ENCODE measurements at places on chromosomes 12 and 14. TPM values are rescaled to one million over a fixed set of nuclear protein-coding genes. Genes with fewer than 3 reads are reported as not detected.
A peak's percentile ranks its signal among the peaks of the same experiment; 100 is the strongest.

GRCh38 chr12:104641862-104642261, 185.1 kb downstream of the CHST11 start:
- DNase-seq = no peak

DNA sequence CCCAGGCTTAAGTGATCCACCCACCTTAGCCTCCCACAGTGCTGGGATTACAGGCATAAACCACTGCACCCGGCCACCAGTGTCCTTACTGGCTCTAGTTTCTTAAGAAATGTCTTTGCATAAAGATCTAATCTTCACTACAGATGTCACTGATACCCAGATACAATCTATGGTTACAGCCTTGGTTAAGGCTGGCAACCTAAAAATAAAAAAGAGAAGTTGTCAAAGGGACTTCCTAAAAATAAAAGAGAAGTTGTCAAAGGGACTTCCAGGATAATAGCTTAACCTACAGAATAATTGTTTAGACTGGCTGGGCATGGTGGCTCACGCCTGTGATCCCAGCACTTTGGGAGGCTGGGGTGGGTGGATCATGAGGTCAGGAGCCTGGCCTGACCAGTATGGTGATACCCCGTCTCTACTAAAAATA, 27.6 kb downstream of the ETFBKMT start:
- no peak for DNase-seq

Gene MYO1H
- not detected for total RNA-seq

DNA sequence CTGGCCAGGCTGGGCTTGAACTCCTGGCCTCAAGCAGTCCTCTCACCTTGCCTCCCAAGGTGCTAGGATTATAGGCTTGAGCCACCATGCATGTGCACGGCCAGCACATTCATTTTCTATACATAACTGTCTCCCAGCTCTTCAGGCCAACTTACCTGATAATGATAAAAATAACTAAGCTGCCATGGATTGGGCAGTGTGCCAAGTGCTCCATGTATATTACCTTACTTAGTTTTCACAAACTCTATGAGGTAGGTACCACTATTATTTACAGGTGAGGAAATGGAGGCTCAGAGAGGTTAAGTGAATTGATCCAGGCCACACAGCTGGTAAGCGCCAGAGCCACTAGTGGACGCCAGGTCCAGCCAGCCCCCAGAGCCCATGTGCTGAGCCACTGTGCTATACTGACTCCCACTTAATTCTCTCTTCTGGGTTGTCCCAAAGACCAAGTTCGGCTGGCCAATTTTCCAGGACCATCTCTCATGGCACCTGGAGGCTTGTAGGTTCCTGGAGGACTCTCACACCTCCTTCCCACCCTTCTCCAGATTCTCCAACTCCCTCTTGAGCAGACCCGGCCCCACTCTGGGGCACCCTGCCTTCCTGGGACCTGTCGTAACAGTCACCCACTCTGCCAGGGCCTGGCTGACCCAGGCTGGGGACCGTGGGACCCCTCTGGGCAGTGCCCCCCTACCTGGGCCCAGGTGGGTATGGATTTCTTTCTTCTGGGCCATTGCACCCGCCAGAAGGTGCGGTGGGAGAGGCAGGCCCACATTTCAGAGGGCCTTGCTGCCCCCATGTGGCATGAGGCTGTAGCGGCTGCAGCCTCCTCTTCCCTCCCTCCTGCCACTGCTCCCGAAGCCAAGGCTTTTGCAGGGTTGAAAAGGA, 30.2 kb upstream of the CIPC start:
- DNase-seq = peak; percentile 90

Gene FIGNL2
- 1.0 TPM for total RNA-seq

Gene BCL11B
- total RNA-seq = 0.58 TPM

DNA sequence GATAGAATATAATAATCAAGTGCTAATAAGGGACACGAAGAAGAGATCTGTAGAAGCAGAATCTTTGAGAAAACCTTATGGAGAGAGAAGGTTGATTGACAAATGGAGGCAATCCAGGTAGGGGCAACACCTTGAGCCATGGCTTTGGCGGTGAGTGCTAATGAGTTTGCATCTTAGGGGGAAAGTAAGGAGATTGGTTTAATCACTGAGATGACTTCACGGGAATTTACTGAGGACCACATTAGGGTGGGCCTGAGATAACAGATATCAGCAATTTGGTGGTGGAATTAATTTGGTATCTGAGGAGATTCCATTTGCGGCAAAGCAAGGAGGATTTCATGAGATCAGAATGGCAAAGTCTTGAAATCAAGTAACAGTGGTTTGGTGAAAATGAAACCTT, 1.8 kb upstream of the LARP4 start:
- DNase-seq = no peak

GRCh38 chr12:90183201-90183600, 474.6 kb upstream of the ATP2B1 start:
- no peak for DNase-seq

GRCh38 chr14:71996610-71997009, 64.4 kb downstream of the RGS6 start:
- no peak for DNase-seq

DNA sequence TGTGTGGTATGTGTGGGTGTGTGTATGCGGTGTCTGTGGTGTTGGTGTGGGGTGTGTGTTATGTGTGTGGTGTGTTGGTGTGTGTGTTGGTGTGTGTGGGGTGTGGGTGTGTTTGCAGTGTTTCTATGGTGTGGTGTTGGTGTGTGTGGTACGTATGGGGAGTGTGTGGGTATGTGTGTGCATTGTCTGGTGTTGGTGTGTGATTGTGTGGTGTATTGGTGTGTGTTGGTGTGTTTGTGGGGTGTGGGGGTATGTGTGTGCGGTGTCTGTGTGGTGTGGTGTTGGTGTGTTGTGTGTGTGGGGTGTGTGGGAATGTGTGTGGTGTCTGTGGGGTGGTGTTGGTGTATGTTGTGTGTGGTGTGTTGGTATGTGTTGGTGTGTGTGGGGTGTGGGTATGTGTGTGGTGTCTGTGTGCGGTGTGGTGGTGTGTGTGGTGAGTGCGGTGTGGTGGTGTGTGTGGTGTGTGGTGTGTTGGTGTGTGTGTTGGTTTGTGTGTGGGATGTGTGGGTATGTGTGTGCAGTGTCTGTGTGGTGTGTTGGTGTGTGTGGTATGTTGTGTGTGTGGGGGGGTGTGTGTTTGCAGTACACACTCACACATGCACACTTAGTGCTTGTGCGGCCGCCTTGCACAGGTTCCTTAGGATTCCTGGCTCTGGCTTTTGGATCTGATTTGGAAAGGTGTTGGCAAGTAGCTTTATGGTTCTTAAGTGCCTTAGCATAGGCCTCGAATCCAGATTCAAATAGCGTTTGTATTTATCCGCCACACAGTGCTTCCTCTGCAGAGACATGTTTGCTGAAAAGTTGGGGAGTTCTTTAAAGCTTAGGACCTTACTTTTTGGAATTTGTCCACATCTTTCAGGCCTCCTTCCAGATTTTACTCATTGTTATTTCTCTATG, 16.4 kb downstream of the MLXIP start:
- no peak for DNase-seq

DNA sequence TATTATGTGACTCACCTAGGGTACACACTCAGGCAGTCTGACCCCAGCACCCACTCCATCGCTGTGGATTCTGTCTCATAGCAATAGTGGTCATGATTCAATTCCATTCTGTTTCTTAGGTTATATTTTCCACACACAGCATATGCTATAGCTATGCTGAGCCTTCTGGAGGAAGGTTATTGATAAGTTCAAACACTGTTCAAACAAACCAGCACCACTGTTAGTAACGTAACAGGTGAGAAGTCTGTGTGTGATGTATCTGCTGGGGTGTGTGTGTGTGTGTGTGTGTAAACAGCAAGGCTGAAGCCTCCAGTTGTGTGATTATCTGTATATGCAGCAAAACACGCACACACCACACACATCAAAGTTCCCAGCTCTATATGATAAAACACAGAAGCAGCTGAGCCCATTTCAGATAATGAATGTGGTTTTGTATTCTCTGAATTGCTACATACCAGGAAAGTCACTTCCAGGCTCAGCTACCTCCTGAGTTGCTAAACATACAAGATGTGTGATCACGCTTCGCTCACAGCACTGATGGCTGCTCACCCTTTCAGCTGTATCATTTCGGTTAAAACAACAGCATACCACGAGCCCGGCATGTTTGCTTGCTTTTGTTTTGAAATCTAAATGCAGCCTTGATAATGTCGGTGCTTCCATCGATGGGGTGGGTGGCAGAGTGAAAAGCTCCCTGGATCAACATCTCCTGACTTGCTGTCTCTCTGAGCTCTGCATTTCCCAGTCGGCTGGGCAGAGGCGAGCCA, 6.8 kb upstream of the SYNE3 start:
- no peak for DNase-seq

Gene TC2N
- total RNA-seq = 126 TPM

DNA sequence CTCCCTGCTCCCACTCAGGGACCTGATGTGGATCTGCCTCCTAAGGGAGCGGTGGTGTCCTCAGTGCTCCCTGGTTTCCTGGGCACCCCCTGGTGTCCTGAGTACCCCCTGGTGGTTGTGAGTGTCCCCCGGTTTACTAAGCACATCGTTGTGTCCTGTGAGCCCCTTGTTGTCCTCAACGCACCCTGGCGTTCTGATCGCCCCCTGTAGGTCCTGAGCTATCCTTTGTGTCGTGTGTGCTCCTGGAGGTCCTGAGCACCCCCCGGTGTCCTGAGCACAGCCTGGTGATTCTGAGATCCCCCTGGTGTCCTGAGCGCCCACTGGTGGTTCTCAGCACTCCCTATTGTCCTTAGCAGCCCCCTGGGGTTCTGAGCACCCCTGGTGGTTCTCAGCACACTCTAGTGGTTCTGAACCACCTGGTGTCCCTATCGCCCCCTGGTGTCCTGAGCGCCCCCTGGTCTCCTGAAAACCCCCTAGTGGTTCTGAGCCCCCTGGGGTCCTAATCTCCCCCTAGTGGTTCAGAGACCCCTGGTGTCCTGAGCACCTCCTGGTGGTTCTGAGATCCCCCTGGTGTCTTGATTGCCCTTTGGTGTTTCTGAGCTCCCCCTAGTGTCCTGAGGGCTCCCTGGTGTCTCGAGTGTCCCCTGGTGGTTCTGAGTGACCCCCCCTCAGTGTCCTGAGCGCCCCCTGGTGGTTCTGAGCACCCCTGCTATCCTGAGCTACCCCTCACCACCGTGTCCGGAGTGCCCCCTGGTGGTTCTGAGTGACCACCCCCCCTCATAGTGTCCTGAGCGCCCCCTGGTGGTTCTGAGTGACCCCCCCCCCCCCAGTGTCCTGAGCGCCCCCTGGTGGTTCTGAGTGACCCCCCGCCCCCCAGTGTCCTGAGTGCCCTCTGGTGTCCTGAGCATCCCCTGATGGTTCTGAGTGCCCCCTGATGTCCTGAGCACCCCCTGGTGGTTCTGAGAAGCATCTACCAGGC, 615.1 kb downstream of the TMEM121 start:
- no peak for DNase-seq

DNA sequence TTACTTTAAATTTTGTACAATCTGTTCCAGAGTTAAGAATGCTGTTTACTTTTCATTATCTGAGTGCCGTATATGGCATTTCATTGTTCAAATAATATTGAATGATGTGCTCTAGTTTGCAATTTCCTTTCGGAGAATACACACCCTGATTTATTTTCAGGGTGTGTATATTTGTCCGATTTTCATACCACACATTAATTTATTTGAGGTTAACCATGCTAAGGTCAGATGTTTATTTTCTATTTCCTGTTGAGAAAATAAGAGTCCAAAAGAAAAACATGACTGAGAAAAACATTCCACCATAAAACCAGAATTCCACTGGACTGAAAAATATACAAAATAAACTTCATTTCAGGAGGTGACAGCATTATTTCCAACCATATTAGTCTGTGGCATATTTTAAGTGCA, 64.2 kb upstream of the OVCH1 start:
- no peak for DNase-seq

GRCh38 chr12:128463881-128464280, 196.9 kb downstream of the TMEM132C start:
- no peak for DNase-seq

- DNase-seq = no peak
Measured at GRCh38 chr12:95218150-95219133, 835 bp downstream of the VEZT start.

GRCh38 chr12:15562263-15562662, 226.9 kb downstream of the EPS8 start:
- no peak for DNase-seq

DNA sequence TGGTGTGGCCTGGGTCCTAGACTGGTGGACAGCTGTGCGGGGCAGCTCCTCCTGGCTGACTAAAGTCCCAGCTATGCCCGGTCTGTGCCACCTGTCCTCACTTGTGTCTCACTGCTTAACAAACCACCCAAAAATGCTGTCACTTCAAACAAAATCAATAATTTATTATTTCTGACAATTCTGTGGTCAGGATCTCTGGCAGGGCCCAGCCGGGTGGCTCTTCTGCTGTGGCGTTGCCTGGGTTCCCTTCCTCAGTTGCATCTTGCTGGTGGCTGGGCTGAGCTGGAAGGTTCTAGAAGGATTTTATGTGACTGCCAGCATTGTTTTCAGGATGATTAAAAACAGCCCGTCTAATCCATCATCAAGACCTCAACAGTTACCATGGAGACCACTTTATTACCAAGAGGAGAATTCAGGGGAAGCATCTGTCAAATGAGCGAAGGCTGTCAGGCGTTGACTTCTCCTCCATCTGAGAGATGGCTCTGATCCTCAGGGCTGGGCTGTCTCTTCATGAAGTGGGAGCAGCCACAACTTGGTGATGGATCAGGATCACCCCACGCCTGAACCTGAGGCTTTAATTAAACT, 280.6 kb upstream of the SFSWAP start:
- DNase-seq = no peak

Gene DDHD1
- 29.8 TPM for total RNA-seq

DNA sequence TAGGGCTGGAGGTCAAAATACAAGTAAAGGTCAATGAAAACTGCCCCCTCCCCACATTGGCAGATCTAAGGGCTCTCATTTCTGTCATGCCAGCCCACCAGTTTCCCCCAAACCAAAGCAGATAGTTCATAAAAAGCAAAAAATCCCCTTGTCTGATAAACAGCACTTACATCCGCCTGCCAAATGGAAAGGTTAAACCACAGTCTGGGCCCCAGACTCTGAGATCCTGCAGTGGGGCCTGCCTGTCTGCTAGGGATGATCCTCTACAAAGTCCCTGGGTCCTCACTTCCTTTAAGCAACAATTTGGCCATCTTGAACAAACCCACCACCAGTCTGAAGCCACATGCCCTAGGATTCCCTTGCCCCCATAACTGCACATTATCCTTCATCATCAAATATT, 9.7 kb upstream of the RPS26 start:
- no peak for DNase-seq

Gene SLC2A14
- total RNA-seq = 3.6 TPM

GRCh38 chr12:72499244-72499643, 227.1 kb downstream of the TRHDE start:
- DNase-seq = no peak

Gene DPPA3
- not detected for total RNA-seq

- DNase-seq = no peak
Measured at GRCh38 chr12:114701104-114701414, 17.1 kb upstream of the TBX3 start.

Gene RPGRIP1
- 2.3 TPM for total RNA-seq

Gene FGD6
- total RNA-seq = 15.5 TPM

Gene TCL1A
- total RNA-seq = not detected

GRCh38 chr14:105702275-105702817, 176.0 kb downstream of the TMEM121 start:
- DNase-seq = no peak

Gene ACTN1
- 1,590 TPM for total RNA-seq

- no peak for DNase-seq
Measured at GRCh38 chr14:33909380-33910084, 41.3 kb downstream of the EGLN3 start.

GRCh38 chr12:2613326-2614073, 181.3 kb upstream of the FKBP4 start:
- peak; percentile 81 for DNase-seq

- DNase-seq = no peak
Measured at GRCh38 chr12:104471336-104471735, 14.6 kb downstream of the CHST11 start.
